ENCODE measurements at places on chromosomes 4 and X.

GRCh38 chr4:55512922-55513571, 33.7 kb downstream of the CLOCK start:
- no peak for DNase-seq

DNA sequence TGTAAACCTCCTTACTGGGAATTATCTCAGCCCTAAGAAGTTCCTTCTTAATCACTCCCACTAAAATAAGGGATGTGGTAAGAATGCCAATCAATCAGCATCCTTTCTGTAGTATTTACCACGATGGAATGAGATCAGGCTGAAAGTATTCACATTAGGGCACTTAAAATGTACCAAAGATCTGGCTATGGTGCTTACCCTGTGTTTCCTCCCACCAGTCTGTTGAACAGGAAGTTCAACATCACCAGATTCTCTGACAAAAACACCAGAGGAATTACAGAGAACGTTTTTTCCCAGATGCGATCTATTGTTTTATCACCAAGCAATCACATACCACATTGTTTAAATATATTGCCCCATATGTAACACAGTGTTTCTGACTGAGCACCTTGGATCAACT, 2.1 kb upstream of the CLCN3 start:
- DNase-seq, result no peak

DNA sequence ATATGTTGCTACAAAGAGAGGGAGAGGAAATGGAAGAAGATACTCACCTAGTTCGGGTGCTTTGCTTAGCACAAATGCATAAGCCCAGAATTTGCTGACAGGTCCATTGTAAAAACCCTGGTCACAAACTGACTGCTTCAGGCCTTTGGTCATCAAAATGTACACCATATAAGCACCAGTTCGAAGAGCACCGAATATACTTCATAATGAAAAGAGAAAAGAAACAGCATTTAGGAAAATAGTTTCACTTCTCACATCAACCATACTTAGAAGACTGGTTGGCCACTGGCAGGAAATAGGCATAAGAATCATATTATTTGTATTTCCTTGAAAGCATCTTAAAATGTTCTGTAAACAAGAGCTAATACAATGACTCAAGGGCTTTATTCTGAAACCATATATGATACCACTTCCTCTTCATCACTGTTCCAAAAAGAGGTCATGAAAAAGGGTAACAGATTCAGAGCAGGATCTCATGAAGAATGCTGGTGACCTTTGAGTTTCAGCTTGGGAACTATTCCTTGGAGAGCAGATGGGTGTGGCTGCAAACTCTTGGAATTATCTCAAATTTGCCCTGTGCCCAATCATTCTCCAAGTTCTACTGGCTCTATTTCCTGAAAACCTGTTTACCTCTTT, 138.7 kb downstream of the ELOVL6 start:
- DNase-seq, result no peak

GRCh38 chrX:101708163-101708562, 48.5 kb upstream of the ARMCX2 start:
- no peak for DNase-seq

DNA sequence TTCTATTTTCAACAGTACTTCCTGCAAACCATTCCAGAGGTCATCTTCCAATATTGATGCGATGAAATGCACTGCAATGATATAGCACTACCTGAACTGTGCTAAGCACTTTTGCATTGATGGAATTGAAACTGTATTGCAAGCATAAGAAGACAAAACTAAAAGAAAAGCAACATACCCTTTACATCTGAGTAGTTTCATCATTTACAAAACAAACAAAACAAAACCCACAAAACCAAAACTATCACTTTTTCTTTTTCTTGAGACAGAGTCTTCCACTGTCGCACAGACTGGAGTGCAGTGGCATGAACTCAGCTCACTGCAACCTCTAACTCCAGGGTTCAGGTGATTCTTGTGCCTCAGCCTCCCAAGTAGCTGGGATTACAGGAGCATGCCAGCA, 120.1 kb upstream of the NAP1L5 start:
- DNase-seq, result no peak

DNA sequence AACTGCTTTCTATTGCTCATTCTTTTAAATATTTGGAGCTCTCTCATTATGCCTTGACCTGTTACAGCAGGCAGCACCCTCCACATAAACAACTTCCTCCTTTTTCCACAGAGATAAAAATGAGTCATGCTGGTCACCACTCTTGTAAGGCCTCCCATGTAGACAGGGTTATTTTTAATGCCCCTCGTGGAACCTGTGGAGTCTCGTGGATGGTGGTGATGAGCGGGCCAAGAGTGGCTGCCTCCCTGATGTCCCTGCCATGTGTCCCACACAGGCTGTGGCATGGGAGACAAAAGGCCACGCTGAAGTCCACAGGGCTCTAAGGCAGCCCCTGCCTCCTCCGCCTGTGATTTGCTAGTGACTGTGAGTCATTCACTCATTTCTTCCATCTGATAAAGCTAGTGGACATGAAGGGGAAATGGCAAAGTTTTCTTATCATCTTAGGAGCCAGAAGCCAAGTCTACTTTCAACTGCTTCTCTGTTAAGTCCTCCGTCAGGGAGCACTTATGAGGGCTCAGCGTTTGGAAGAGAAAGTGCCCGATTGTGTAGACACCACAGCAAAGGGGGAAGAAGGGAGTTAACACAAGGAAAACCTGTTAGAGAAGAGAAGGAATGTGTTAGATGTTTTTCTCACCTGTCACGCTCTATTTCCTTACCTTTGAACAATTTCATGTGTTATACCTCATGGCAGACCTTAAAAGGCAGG, 121.6 kb upstream of the FAT1 start:
- DNase-seq, result no peak

DNA sequence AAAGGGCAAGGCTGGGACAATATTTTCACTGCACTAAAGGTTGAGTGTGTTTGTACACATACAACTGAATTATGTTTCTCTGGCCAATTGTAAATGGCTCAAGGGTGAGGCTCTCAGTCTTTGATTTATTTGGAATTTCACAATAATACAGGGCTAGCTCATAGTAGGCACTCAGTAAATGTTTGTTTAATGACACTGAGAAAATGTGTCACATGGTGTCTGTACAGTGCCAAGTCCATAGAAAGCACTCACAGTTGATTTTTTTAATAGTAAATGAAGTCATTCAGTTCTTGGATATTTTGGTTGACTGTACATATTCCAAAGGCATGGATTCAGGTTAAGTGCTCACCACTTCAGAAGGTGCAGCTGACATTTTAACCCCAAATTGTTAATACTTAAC, 176.4 kb downstream of the IL1RAPL2 start:
- DNase-seq, result no peak

DNA sequence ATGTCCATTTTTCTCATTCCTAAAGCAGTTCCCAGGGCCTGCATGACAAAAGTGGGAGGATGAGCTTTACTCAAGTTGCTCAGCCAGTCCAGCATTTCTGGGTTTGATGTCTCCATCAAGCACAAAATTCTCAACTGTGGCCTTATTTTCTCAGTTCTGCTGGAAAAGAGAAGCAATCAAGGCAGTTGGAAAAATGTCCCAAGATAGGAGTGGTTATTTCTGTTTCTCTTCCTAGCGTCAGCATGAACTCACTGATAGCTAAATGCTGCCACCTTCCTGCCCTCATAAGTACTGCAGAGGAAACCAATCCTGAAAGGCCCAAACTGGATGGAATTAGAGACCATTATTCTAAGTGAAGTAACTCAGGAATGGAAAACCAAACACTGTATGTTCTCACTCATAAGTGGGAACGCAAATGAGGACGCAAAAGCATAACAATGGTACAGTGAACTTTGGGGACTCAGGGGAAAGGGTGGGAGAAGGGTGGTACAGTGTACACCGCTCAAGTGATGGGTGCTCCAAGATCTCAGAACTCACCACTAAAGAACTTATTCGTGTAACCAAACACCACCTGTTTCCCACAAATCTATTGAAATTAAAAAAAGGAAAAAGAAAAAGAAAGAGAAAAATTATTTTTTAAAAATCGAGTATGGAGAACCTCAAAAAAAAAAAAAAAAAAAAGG, 29.6 kb downstream of the ADH7 start:
- no peak for DNase-seq

- DNase-seq, result no peak
Measured at GRCh38 chrX:134171661-134172587, 65.1 kb upstream of the CCDC160 start.

DNA sequence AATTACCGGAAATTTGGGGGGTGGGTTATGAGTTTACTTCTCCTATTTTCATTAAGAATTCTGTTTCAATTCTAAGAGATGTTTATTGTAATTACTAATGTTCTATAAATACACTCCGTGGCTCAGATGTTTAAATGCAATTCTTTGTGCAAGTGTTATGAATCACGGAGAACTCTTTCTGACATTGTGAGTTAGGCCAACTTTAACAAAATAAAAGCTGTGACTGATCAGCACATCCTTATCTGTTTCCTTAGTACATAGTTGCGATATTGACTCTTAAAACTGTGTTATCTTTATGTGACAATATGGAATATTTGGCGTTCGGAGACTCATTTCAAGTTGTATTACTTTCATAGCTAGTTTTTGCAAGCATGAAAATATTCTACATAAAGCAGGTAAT, 902 bp downstream of the KLHL4 start:
- no peak for DNase-seq

DNA sequence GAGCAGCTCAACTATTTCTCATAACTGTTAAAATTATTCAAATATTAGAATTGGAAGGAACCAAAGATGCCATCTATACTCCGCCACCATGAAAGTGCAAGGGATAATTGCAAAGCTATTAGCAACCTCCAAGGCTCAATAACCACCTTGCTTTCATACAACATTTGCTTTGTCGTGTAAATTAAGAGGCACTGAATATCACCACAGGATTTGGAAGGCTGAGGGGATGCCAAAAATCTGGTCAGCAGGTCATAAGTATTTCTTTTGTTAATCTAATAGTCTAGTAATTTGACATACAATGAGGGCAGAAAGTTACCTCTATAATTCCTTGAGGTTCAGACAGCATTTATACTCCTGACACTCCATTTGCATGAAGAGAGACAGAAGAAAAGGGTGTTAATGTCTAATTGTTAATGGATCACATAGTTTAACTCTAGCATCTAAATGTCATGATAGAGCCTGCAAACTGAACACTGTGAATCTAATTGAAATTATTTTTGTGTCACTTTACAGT, 200.9 kb upstream of the DIAPH2 start:
- no peak for DNase-seq

GRCh38 chrX:308821-309520, 9.6 kb downstream of the GTPBP6 start:
- no peak for DNase-seq

- no peak for DNase-seq
Measured at GRCh38 chr4:55791666-55792065, 27.9 kb upstream of the EXOC1L start.

GRCh38 chr4:27881705-27882104, 1021.1 kb downstream of the STIM2 start:
- no peak for DNase-seq

- DNase-seq, result no peak
Measured at GRCh38 chrX:136447968-136448367, 39.8 kb upstream of the BRS3 start.

- DNase-seq, result peak; percentile 13
Measured at GRCh38 chr4:7193030-7193958, 956 bp downstream of the SORCS2 start.

DNA sequence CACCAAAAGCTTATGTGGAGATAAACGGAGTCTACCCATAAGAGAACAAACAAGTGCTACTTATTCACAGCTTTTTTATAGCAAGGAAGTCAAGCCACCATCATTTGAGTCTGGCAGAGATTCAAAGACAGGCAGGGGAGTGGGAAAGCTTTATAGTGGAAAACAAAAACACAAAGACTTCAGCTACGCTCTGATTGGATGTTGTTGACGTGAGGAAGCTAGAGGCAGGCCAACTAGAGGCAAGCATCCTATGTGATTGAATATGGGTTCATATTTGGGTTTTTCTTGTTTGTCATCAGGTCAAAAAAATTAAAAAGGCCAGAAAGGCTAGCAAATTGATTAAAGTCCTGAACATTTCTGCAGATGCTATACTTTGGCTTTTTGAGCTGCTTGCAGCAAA, 719 bp upstream of the TCEAL4 start:
- DNase-seq, result no peak

DNA sequence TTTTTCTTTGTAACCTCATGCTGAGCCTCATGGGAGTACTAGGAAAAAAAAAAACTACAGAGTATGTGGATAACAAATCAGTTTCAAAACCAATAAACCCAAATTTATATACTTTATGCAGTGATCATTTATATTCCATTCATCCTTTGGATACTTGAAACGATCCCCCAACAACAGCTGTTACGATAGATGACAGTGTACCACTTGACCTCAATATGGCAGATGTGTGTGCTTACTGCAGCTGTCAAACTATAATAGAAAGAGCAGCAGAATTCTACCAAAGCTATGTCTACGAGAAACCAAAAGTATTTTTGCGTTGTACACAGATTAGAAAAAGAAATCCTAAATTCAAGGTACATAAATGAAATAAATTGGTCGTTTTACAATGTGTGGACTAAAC, 337.8 kb downstream of the PDGFC start:
- DNase-seq, result no peak

DNA sequence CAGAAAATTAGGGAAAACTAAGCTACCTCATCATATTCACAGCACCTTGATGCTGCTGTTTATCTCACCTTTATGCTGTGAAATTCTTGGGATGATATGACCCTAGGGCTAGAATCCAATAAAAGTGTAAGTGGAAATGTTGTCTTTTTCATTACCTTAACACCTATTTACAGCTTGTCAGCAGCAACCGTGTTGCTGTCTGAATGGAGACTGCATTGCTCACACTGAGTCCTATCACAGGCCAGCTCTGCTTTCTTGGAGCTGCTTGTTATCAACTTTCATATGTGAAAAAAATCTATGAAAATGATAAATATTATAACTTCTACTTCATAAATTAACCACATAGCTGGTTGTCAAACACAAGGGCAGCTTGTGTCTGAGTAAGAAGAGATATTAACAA, 789.5 kb downstream of the TECRL start:
- DNase-seq, result no peak

- no peak for DNase-seq
Measured at GRCh38 chrX:44400588-44400987, 57.1 kb upstream of the EFHC2 start.

GRCh38 chr4:13665701-13666660, 38.5 kb upstream of the BOD1L1 start:
- no peak for DNase-seq

GRCh38 chrX:115591420-115591819, 30.4 kb downstream of the PLS3 start:
- no peak for DNase-seq

GRCh38 chr4:84623661-84624060, 40.7 kb downstream of the CDS1 start:
- no peak for DNase-seq

DNA sequence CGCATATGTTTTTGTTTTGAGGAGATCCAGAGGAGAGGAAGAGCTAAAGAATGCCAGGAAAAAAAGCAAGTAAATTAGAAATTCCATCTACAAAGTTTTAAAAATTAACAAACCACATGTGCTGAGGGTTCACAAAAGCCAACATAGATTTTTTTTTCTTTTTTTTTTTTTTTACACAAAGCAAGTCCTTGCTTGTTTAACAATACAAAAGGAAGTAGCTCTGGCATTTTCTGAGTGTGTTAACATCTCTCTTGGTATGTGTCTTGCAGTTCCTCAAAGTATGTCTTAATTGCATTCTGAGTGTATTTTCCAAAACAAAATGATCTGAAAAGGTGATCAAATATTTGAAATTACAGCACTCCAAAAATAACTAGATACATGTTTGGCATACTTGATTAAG, 1682.7 kb upstream of the AGA start:
- no peak for DNase-seq

- DNase-seq, result no peak
Measured at GRCh38 chr4:89528526-89529133, 221.0 kb upstream of the GPRIN3 start.

GRCh38 chr4:23890369-23891063, 669 bp upstream of the PPARGC1A start:
- no peak for DNase-seq

All from D721Med (cell line).